ENCODE measurements at places on chromosomes 11 and 22.

DNA sequence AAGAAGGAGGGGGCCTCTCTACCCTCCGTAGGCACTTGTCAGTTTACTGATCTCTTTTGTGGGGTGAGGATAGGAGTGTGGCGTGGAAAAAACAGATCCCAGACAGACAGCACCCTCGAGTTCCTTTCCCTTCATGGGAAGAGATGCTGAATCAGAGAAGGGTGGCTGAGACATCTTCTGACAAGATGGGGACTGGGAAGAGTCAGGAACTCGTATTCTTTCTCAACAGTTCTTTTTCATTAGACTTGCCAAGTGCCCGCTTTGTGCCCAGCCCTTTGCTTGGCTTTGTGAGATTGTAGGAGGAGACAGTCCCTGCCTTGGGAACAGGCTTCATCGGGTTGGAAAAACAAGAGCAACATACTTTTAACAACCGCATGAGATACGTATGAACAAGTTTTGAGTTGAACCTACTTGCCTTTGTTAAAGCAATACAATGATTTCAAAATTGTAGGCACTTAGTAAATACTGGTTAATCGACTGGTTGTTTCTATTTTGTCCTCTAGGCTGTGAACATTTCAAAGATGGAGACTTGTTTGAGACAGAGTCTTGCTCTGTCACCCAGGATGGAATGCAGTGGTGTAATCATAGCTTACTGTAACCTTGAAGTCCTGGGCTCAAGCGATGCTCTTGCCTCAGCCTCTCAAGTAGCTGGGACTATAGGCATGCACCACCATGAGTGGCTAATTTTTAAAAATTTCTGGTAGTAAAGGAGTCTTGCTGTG is 1.1 kb downstream of the RRM1 start:
- DNase-seq, result no peak

GRCh38 chr22:28771195-28771791 is 1.2 kb upstream of the CCDC117 start:
- no peak for DNase-seq

- DNase-seq, result no peak
These were observed 9.4 kb downstream of the AASDHPPT start for GRCh38 chr11:106086850-106087249.

DNA sequence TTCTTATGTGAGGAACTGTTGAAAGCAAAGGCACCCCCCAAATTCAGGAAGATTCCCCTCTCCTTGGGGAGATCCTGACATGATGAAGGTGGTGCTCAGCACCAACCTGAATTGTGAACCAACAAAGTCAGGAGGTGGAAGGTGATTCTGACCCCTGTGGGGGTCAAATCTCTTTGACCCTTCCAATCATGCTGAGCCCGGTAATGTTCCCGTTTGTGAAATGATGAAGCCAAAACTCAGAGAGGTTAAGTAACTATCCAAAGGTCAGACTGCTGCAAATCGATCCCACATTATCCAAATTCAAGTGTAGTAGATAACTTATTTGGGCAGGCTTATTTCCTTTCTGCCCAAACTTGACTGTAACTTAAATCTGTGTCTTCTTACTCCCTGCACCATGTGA is 19.1 kb downstream of the SERPING1 start:
- DNase-seq, result no peak

GRCh38 chr11:76626921-76627401 is 43.6 kb downstream of the LRRC32 start:
- DNase-seq, result no peak

DNA sequence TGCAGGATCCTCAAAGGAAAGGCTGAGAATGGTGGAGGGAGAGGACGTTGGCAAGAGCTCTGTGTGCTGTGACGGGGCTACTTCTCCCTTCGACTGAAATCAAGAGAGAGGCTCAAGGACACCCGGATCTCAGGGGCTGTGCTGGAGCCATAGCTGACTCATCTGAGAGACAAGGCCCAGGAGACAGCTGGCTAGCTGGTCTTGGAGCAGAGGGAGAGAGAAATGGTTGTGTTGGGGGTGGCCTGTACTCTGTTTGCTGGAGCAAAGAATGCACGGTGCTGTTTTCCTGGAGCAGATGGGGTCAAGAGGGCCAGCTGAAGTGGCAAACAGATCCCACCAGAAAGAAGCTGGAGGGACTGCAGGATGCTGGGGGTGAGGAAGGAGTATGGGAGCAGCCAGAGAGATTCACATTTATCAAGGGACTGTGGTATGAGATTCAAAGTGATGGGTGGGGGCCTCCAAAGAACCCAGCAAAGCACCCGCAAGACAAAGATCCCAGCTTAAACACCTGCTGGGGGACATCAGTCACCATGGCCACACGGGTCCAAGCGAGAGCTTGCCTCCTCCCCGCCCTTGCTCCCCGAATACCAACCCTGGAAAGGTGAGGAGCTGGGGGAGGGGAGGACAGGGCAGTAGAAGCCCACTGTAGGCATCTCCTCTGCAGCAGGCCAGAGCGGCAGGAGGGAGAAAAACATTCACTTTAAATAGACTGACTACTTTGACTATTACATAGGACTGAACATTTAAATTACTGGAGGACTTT is 40.8 kb downstream of the MAP6 start:
- DNase-seq, result peak; percentile 66

DNA sequence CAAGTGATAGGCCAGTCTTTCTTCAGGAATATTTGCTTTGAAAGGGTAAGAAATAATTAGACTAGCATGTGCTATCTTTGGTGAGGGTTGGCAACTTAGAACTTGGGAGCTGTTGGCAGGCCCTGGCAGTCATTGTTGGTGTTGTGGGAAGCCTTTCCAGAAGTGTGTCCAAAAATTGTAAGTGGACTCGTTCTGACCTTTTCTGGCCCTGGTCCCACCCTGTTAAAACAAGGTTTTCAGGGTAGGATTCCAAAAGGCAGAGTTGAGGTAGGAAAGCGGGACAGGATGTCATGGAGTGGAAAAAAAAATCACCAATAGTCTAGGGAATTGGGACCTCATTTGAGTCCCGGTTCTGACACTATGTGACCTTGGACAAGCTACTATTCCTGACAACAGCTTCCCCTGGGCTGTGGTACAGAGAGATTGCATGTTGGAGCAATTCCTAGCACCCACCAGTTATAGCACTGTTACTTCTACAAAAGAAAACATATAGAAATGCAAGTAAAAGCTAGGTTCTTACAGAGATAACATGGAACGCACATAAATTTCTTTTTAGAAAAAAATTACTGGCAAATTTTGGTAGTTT is 299.3 kb upstream of the DDI1 start:
- no peak for DNase-seq

GRCh38 chr11:26930518-26931247 is 63.2 kb upstream of the FIBIN start:
- no peak for DNase-seq

DNA sequence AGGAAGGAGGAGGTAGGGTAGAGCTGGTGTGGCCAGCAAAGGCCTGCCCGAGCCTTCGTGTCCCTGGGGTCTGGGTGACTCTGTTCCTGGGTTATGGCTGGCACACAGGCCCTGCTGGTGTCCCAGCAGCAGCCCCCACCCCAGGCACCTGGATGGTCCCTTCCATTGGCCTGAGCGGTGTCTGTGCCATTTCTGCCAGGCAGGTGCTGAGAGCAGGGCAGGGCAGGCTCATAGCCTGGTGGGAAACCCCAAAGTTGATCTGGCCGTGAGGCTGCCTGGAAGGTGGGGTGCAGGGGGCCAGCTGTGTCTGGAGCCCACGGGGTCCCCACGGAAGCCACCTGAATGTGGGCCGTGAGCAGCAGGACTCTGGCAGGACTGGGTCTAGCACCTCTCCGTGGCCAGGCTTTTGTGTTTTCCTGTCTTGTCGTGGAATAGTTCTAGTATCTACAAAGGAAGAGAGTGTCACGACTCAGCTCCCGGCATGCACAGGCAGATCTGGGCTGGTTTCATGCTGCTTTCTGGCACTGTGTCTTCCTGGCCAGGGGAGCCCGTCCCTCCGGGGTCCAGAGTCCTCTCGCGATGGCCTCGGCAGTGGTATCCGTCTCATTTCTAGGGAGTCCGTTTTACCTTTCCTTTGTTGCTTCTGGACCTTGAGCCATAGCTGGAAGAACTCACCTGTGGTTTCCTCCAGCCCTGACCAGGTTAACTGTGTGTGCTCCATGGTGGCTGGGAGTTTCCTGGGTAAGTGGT is 83.7 kb downstream of the KCNQ1 start:
- DNase-seq, result peak; percentile 0

DNA sequence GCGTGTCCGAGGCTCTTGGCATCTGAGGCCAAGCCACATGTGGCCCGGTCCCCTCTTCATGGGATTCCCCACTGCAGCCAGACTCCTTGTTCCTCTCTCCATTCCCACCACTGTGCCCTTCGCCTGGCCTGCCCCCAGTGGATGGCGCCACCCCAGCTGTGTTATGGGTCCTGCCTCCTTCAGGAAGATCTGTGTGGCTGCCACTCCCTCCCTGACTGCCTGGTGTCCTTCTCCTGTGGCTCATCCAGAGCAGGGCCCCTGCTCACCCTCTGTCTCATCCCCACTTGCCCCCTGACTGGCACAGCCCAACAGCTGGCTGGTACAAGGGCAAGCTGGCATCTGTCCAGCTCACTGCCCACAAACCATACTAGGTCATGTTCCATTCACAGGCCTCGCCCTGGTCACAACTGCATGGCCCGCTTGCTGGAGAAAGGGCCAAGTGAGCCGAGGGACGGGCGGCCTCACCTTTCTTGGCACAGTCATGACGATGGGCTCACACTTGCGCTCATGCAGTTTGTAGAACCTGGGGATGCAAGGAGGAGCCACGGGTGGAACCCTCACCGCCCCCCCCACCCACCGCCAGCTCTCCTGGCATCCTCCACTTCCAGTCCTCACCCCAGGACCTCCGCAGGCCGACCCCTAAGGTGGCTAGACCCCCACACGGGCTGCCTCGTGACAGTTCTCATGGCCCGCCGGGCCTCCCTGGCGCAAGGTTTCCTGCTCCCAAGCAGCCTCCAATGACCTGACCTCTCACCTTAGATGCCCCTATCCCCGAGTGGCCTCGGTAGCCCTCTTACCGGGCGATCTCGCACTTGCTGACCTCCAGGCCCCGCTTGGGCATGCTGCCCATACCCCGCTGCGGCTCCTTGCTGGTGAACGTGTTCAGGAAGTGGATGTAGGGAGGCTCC is 2.1 kb upstream of the PTPRCAP start:
- peak; percentile 56 for DNase-seq

GRCh38 chr11:14095882-14096281 is 133.4 kb downstream of the SPON1 start:
- DNase-seq, result no peak

DNA sequence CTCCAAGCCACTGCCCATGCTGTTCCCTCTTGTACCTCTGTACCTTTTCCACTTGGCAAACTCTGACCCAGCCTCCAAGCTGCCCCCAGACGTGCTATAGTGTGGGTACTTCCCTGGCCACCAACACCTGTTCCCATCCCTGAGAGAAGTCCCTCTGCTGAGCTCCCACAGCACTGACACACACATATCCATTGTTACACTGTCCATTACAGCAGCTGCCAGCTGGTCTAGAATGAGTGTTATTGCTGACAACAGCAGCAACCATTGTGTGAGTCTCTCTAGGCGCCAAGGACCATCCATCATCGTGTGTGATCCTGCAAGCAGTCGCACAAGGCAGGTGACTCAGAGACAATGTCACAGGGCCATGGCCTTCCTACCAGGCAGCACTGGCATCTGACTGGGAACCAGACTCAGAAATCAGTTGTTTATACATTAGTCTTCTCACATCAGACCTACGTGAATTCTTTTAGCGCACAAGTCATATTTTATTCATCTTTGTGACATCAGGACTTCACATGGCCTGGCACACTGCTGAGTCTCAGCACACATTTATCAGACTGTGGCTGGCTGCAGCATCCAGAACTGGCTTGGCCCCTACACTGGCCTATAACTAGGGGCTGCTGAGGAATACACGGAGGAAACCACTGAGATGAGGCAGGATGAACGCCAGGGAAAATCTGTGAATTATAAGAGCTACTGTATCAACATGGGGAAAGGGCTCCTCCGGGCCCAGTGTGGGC is 56.4 kb downstream of the SGSM3 start:
- no peak for DNase-seq

- no peak for DNase-seq
These were observed 1.8 kb downstream of the FUT4 start for GRCh38 chr11:94545264-94546161.

DNA sequence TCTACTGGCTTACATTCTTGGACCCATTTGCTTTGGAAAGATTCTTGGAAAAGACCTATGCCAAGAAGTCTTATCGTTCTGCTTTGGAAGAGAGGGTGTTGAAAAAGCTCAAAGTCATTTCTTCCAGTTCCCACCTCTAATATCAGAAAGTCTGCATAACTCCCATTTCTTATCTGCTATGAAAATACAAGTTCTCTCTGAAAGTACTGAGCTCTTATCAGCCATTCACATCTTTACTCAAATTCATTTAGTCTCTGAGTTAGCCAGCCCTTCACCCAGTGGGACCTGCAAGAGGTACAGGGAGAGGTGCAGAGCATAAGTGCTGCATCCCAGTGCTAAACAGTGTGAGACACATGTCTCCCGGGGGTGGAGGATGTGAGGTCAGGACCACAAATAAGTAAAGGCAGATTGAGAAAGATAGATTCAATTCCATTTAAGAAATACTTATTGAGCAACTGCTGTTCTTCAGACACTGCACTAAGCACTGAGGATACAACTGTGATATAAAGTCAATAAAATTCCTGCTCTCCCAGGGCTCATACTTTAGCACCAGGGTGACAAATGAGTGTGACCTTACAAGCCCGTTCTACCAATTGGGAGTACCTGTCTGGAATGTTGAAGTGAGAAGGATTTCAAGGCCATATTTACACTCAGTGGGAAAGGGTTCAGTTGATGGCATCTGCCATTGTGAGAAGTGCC is 76.7 kb downstream of the PISD start:
- no peak for DNase-seq

- DNase-seq, result no peak
These were observed 108.9 kb upstream of the DDI1 start for GRCh38 chr11:103927535-103927934.

GRCh38 chr11:68994161-68994893 is 13.5 kb upstream of the MRGPRD start:
- no peak for DNase-seq

DNA sequence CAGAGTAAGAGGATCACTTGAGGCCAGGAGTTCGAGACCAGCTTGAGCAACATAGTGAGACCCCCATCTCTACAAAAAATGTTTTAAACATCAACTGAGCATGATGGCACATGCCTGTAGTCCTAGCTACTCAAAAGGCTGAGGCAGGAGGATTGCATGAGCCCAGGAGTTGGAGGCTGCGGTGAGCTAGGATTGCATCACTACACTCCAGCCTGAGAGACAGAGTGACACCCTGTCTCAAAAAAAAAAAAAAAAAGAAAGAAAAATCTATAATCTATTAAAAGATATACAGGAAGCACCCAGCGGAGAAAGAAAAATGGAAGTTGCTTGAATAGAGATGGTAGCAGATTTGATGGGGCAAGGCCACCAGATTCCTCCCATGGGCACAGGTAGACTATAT is 61.8 kb downstream of the FAM83F start:
- DNase-seq, result no peak

DNA sequence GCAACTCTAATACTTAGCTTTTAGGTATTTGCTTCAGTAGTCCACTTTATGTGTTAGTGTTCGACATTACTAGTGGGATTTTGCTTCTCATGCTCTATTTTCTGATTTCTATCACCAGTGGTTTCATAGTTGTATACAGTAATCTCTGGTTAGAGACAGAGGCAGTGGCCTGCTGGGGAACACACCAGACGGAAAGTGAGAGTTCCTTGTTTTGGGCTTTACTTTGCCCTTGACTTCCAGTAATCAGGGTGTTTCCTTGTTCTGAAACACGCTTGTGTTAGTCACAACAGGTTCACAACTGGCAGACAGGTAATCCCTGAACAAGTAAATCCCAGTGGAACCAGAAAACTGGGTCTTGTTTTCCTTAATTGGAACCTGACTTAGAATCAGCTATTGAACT is 56.0 kb downstream of the PACS1 start:
- DNase-seq, result no peak
